Hepatocyte (in vitro differentiated cells): ENCODE measurements at places on chromosomes 1 and 21. TPM values are rescaled to one million over a fixed set of nuclear protein-coding genes. Genes with fewer than 3 reads are reported as not detected.
A peak's percentile ranks its signal among the peaks of the same experiment; 100 is the strongest.

GRCh38 chr1:171890131-171890530 lies 48.8 kb downstream of the DNM3 start:
- DNase-seq: no peak

DNA sequence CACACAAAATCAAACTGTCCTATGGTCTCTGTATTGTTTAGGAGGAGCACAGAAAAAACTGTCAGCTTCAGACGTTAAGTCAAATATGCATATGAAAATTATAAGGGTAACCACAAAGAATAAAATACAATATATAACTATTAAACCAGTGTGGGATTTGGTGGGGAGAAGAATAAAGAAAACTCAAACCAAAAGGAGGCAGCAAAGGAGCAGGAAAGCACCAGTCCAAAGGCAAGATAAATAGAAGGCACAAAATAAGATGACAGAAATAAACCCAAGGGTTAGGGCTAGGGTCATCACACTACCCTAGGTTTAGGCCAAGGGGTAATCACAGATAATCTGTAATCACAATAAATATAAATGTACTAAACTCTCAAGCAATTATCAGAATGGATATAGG lies 32.8 kb downstream of the DLGAP3 start:
- no peak for DNase-seq

IGSF9 gene
- polyA plus RNA-seq: 22.5 and 25.4 TPM in 2 replicates

DNA sequence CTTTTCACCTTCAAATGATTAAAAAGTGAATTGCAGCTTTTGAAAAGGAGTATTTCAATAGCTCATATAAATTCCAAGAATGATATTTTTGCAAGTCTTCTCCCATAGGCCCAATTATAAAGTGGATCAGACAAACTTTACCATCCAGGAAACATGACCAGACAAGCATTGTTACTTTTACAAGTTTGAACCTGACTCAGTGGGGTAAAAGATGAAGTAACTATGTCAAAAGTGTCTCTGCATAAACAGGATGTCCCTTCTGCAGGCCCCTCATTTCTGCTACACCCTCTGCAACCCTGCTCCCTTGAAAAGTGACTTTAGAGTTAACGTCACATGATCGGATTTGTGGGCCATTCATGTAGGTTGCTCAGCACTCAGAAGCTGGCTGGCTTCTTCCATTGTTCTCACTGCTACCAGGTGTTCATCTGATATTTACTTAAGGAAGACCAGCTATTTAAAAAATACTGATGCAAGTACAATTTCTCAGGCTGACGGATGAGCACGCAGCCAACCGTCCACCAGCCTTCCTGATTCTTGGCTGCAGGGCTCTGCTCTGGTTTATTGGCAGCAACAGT lies 32.3 kb downstream of the URB1 start:
- DNase-seq: no peak

FCRLB gene
- 0.60 and 1.5 TPM in 2 replicates for polyA plus RNA-seq

MTARC1 gene
- 11.9 and 15.8 TPM in 2 replicates for polyA plus RNA-seq

GRCh38 chr1:8676813-8677212 lies 140.6 kb downstream of the RERE start:
- no peak for DNase-seq

- DNase-seq: no peak
These were observed 34.6 kb downstream of the TNR start for GRCh38 chr1:175708787-175709186.

SPRR2E gene
- not detected in 2 replicates for polyA plus RNA-seq

DNA sequence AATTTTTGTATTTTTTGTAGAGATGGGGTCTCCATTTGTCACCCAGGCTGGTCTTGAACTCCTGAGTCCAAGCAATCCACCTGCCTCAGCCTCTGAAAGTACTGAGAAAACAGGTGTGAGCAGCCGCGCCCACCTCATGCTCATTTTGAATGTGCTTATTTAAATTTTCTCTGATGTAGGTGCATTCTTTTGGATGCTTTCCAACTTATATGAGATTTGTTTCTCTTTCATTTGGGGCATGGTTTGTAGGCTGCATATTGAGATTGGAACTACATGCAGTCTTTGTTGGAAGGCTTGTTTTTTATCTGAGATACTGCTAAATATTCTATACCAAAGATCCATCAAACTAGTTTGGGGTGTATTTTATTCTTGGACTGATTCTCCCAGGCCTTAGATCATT lies 81.0 kb upstream of the IVNS1ABP start:
- DNase-seq: no peak

GRCh38 chr1:208071435-208072031 lies 160.6 kb upstream of the CD34 start:
- DNase-seq: no peak

DNA sequence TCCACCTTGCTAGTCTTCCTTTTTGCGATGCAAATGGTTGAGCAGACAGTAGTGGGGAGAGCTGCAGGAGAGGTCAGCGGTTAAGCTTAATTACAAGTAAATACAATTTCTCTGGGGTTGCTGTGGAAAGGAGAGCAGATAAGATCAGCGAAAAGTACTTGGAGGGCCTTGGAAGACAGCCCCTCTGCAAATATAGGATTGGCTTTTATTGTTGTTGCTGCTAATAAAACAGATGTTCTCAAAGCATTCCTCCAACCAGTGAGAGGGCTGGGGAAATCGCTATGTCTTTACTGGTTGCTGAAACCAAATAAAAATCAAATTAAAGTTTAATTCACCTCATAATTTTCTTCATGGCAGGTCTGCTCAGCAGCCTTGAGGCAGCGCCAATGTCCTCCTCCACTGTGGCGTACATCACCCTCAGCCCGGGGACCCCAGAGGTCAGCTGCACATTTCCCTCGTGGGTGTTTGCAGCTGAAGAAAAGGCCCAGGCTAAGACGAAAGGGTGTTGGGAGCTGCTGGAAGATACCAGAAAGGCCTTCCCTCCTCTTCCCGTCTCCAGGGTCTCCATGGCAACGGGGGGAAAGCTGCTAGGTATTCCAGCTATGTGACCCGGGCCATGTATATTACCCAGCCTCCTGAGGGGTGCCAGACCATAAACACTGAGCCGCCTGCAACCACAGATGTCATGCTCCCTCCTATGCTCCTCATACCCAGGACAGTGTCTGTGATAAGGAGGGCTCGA lies 54.6 kb upstream of the POU2F1 start:
- peak; percentile 72 for DNase-seq

GBP6 gene
- not detected in 2 replicates for polyA plus RNA-seq

PEX19 gene
- polyA plus RNA-seq: 37.7 and 39.3 TPM in 2 replicates

GRCh38 chr1:36790191-36790590 lies 244.1 kb downstream of the GRIK3 start:
- DNase-seq: no peak

- DNase-seq: no peak
These were observed 25.2 kb upstream of the SSX2IP start for GRCh38 chr1:84715342-84716019.

DNA sequence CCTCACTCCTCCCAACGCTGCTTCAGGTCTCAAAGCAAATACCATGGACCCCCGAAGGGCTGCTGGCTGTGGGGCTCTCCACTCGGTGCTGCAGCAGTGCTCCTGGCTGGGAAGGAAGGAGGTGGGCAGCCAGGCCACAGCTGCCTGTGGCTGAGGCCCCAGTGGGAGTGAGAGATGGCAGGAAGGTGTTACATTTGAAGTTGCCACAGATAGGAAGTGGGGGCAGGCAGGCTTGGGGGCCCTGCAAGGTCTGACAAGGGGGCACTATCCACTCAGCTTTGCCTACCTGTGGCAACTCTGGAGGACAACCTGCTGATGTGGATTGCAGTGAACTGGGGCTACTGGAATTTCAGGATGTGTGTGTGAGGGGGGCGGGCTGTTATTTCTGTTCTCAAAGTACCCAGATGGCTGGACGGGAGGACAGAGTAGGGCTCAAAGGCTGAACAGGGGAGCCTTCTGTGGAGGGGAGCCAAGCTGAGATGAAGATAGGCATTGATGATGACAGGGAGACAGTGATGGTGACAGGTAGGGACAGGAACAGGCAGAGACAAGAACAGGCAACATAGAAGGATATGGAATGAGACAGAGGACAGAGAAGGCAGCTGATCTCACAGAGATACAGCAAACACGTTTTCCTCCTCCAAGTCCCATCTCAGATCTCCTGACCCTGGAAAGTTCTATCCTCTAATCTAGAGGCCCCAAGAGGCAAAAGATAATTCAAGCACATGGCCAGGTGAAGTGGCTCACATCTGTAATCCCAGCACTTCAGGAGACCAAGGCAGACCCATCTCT lies 1.8 kb downstream of the ZNF683 start:
- DNase-seq: no peak

- DNase-seq: no peak
These were observed 57.9 kb upstream of the SSBP3 start for GRCh38 chr1:54464031-54464476.

- DNase-seq: no peak
These were observed 17.6 kb downstream of the LMO4 start for GRCh38 chr1:87346130-87346814.
